ENCODE measurements at places on chromosomes 3 and 15.

GRCh38 chr3:49484471-49484870 lies 14.4 kb downstream of the DAG1 start:
- no peak for DNase-seq

GRCh38 chr15:33182278-33182905 lies 12.1 kb downstream of the FMN1 start:
- no peak for DNase-seq

GRCh38 chr3:187737006-187737367 lies 8.3 kb downstream of the BCL6 start:
- no peak for DNase-seq

GRCh38 chr3:139728414-139728813 lies 50.6 kb upstream of the NMNAT3 start:
- DNase-seq = no peak

Data from hypothalamus (tissue), 51 donors.